NCI-H2029 treated with DMSO at 0.1 percent for 48 hours (cell line): ENCODE measurements at places on chromosomes 5 and 9.

DNA sequence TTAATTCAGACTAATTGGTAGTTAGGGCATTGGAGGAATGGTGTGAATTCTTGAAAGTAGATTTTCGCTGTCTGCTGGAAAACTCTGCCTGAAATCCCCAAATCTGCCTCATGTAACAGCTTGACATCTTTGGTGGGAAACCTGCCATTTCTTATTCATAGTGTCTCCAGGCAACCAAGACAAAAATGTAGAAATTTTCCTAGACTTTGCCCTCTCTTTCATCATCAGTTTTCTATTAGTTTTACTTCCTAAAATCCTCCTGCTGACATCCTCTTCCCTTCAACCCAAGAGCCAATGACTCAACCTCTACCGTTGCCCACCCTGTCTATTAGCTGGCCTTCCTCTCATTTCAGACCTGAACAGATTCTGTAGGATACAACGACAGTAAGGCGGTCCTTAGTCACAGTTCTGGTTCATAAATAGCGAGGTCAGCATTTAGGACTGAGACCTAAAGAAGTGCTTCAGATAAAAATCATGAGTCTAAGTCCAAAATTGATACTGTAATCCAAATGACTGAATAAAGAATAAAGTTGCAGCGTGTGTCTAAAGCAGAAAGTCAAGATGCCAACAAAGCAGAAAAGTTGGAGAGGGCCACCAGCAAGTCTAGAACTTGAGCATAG is 133.9 kb downstream of the MUSK start:
- DNase-seq, result no peak

DNA sequence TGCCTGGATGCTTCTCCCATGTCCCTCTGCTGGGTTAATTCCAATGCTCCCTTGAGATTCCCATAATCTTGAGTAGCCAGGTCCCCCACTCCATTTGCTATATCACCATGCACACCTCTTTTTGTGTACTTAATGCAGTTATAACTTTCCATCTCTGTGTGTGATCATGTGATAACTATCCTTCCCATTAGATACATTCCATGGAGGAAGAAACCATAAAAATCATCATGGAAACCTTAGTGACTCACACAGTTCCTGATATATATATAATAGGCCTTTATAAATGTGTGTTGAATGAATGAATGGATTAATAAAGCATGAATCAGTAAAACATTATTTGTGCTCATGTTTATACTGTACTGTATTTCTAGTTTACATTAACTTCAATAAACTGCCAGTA is 104.6 kb downstream of the PCSK5 start:
- no peak for DNase-seq

- no peak for DNase-seq
These were observed 33.5 kb upstream of the EBF1 start for GRCh38 chr5:159133041-159133741.

- DNase-seq, result peak; percentile 52
These were observed 15.0 kb downstream of the LHX6 start for GRCh38 chr9:122213589-122214413.

DNA sequence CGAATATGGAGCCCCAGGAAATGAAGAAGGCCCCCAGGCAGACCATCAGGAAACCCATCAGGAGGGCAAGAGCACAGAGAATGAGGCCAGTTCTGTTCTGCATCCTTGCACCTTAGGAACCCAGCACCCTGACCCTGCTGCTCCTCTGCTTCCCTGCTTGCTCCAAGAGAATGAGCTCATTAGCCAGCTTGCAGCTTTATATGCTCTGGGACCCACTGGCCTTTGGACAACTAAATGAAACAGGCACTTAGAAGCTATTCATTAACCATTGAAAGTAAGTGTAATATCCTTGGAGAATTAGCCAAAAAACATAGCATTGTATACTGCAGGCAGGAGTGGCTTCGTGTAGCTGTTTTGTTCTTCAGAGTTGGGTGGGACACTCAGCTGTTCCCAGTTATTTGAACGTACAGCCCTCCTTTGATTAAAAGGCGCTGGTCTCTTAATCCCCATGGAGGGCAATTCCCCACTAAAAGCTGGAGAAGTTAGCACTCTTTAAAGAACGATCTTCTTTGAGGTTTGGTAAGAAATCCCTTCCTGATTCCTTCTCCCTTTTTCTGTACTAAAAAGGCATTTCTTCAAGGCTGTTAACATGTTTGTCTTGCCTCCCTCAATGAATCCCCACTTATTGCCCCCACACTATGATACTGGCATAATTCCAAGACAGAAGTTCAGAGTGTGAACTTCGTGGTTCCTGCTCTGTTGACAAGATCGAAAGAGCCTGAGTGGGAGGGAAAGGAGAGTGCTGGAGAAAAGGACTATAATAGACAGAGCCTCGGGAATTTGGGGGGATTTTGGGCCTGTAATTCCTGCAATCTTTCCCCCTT is at the start of gene TMEM252:
Gene TMEM252, minus strand, starts transcription at position 172 of the 824 bp plus-strand sequence. Its CDS starts 69 bp downstream, at position 103.
- DNase-seq, result no peak

- peak; percentile 26 for DNase-seq
These were observed 487.2 kb upstream of the ST8SIA4 start for GRCh38 chr5:101390151-101390908.

GRCh38 chr5:178668579-178668978 is 41.7 kb upstream of the CLK4 start:
- DNase-seq, result no peak

DNA sequence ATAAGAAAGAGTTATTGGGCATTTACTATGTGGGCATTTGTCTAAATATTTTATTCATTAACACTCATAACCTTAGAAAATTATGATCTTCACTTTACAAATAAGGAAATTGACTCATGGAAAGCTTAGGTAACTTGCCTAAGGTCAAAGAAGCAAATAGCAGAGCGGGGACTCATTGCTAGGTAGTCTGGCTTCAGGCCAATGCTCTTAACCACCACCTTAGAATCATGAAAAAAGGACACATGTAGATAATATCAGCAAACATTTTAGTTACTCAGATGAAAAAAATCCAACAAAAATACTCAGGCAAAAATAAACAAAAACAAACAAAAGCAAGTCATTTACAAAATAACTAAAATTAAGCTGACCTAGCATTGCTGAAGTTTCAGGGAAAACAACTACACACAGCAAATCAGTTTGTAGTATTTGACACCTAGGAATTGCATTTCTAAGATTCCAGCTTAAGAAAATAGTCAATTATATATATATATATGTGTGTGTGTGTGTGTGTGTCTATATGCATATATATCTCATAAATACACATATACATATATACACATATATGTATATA is 166.0 kb downstream of the HMHB1 start:
- DNase-seq, result no peak

GRCh38 chr9:128128836-128129590 is 1.5 kb upstream of the PTGES2 start:
- no peak for DNase-seq

- DNase-seq, result peak; percentile 72
These were observed 46.2 kb downstream of the PCA3 start for GRCh38 chr9:76810377-76810957.

DNA sequence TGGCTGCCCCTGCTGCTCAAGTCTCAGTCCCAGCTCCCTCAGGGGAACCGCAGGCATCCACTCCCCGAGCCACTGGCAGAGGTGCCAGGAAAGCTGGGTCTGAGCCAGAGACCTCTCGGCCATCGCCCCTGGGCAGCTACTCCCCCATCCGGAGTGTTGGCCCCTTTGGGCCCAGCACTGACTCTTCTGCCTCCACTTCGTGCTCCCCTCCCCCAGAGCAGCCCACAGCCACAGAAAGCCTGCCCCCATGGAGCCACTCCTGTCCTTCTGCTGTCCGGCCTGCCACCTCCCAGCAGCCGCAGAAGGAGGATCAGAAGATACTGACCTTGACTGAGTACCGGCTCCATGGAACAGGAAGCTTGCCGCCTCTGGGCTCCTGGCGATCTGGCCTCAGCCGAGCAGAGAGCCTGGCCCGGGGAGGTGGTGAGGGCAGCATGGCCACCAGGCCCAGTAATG is 49.8 kb upstream of the TESK1 start:
- DNase-seq, result no peak

- DNase-seq, result no peak
These were observed 56.3 kb downstream of the STX17 start for GRCh38 chr9:99962680-99963261.

GRCh38 chr9:5231212-5231611 is at the start of gene INSL4:
TSS of gene INSL4 (plus strand) at chr9:5231419. CDS start at chr9:5231524, 105 bp downstream.
- no peak for DNase-seq

DNA sequence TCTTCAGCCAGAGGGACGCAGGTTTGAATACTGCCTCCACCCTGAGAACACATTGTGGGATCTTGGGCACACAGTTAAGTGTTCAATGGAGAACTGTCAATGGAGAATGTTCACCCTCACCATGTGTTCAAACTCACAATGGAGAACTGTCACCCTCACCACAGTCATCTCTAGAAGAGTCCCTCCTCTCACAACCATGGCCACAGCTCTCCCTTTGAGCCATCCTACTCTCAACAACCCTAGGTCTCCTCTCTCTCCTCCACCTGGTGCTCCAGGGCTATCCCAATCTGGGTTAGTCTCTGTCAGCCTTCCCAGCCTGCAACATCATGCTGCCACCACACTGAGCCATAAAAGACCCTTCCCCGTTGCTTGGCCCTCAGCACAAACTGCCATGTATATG is 36.3 kb upstream of the HAND1 start:
- DNase-seq, result no peak

DNA sequence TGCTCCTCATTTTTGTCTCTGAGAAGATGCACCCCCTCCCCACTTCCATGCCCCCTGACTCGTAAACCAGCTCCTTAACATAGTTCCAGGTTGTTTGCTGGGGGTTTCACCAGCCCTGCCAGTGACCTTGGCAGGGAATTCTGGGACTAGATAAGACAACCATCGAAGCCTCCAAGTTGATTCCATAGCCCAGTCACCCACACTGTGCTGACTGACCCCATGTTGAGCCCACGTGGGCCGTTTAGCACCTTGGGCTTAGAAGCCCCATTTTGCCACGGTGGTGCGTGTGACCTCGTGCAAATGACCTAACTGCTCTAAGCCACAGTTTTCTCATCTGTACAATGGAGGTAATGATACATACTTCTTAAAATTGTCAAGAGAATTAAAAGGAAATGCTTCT is 24.6 kb downstream of the PSAT1 start:
- DNase-seq, result no peak

- DNase-seq, result no peak
These were observed 39.9 kb upstream of the CPLX2 start for GRCh38 chr5:175831507-175831906.

DNA sequence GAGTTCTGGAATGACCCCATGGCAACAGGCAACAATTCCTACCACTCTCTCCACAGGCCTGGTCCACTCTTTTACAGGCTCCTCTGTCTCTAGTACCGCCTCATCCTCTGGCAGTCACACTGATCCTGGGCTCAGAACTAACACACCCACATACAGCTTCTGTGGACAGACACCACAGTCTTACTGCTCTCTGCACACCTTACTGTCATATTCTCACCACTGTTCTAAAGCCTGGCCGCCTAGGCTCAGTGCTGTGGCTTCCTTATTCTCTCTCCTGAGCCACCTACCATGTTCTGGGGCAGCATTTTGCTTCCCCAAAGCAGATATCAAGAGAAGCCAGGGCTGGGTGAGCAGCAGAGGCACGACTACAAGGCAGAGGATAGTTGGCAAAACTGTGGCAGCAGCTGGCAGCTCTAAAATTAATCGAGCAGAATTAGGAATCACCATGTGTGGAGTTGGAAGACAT is 14.8 kb downstream of the REEP5 start:
- no peak for DNase-seq

DNA sequence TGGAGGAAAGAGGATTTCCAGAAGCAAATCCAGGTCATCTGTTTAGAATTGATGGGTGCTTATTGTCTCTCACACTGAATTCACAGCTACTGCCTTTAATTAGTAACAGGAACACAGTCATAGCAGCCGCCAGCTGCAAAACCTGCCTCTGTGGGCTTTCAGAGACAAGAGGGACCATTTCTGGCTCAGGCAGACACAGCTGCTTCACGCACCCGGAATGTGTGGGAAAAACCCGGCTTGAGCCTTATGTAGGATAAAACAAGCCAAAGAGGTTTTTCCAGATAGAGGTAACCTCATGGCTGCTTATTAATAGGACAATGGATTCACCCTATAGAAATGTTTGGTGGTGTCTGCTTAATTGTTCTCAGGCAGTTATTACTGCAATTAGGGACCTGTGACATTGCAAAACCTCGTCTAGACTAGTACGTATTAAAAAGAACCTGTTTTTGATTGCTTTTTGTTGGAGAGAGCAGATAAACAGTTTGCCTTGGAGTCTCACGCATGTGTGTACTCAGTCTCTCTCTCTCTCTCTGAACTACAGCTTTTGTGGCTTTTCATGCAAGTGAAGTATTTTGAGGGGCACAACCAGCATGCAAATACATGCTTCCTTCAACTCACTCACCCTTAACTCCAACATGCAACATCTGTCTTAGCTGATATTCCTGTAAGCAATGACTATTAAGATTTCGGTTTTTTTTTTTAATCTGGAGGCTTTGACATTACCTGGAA is 302.7 kb downstream of the PLK2 start:
- no peak for DNase-seq

GRCh38 chr5:140214831-140215230 is 39.8 kb downstream of the CYSTM1 start:
- no peak for DNase-seq

DNA sequence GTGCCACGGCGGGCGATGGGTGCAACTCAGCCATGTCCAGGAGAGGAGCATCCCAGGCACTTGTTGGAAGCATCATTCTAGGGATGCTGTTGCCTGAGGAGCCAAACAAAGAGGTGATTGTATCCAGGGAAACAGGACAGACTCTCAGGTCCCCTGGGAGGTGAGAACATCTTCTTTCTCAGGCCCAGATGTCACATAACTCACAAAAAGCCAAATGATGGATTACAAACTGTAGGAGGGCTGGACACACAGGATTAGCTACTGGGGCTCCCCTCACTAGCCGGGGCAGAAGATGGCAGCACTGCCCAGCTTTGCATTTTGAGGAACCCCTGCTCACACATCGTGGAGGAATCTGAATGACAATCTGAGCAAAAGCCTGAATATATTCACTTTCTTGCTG is 64.7 kb upstream of the NFIL3 start:
- DNase-seq, result no peak
